GM06990 (cell line): ENCODE measurements at places on chromosomes 12 and 14.

DNA sequence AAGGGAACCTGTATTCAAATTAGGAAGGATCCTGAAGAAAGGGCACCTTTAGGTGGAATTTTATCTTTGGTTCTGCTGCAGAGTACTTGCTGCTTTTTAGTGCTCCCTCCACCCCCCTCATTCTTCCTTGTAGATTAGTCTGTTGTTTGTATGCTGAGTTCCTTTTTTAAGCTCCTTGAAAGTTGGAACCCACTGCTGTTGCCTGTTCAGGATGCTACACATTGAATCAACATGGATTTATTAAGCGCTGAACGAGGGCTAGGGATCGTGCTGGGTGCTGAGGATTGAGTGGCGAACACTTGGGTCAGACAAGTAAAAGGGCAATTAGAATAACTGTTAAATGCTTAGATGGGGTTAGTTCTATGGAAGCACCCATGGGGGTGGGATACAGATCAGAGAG, 884 bp upstream of the AMN1 start:
- no peak for DNase-seq

- DNase-seq, result no peak
These were observed 236.2 kb upstream of the FLRT2 start for GRCh38 chr14:85293612-85294234.

DNA sequence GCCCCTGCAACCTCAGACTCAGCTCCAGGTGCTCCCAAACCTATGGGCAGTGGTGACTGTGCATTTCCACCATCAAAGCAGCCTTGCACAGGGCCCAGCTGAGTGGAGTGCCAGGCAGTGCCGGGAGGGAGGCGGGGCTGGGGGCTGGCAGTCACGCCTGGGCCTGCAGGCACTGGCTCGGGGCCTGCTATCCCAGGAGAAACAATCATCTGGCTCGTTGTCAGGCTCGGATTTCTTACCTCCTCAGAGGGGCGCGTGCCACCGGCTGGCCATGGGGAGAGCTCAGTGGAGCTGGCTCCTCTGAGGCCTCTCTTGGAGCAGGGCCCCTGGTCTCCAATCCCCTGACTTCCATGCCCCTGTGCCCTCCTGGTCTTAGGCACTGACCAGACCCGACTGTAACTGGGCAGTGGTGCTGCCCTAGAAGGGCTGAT, 20.2 kb upstream of the PPP1R13B start:
- DNase-seq, result no peak

DNA sequence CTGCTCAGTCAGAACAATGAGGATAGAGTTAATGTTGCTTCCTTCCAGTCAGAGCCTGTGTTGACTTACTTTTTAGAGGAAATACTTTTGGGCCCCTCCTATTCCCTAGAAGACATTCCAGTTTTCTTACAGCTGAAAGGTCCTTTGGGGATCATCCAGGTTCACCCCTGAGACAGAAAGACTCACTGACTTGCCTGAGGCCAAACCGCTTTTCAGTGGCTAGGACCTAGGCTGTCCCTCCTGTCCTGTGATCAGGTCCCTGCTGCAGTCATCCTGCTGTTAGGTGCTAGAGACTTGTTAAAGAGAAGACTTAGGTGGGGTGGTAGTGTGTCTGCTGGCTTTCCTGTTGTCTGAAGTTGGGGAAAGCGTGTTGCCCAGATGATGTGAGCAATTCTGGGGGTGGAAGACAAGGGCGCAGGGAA, 39.6 kb downstream of the SUSD6 start:
- no peak for DNase-seq

DNA sequence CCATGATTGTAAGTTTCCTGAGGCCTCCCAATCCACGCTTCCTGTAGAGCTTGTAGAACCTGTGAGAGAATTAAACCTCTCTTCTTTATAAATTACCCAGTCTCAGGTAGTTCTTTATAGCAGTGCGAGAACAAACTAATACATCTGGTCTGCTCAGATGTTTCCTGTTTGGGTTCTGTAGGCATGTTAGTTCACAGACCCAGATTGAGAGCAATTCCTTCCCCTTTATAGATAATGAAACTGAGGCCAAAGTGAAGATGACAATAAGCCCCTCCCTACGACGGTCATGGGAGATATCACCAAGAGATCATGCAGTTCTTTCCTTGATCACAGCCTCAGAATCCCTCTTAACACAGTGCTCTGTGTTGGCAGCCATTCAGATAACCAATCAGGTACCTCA, 76.5 kb upstream of the CLMN start:
- DNase-seq, result no peak

DNA sequence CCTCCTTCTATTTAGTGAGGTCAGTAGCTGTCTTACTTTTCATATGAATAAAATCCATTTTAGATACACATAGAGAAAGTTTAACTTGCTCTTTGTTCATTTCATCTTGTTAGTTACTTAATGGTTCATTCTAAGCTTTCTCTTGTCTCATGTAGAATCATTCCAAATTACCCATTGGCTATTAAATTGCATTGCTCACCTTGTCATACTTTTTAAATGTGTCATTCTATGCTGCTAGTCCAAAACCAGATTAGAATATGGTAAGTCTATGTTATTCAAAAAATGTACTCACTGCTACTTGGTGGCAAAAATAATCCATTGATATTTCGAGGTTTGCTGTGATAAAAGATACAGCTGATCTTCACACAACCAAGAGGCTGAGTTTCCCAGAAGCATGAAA, 3.0 kb downstream of the C12orf50 start:
- no peak for DNase-seq

DNA sequence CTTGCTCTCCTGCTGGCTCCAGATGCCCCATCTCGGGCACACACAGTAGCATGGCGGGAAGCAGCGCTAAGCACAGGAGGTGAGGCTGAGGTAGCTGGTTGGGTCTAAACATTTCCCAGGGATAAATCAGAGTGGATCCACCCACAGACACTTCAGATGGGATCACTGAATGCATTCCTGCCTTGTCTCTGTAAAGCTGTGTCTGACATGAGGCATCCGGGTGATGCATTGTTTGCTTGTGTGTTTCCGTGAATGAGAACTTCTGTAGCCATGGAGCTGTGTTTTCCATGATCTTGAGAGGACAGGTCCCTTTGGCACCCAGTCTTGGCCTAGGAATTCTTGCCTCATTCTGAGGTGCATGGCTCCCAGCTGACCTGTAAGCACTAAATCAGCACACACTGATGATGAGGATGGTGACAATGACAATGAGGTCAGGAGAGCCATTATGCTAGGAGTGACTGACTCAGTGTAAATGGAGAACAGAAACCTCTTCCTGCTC, 6.7 kb upstream of the KRT75 start:
- DNase-seq, result no peak

DNA sequence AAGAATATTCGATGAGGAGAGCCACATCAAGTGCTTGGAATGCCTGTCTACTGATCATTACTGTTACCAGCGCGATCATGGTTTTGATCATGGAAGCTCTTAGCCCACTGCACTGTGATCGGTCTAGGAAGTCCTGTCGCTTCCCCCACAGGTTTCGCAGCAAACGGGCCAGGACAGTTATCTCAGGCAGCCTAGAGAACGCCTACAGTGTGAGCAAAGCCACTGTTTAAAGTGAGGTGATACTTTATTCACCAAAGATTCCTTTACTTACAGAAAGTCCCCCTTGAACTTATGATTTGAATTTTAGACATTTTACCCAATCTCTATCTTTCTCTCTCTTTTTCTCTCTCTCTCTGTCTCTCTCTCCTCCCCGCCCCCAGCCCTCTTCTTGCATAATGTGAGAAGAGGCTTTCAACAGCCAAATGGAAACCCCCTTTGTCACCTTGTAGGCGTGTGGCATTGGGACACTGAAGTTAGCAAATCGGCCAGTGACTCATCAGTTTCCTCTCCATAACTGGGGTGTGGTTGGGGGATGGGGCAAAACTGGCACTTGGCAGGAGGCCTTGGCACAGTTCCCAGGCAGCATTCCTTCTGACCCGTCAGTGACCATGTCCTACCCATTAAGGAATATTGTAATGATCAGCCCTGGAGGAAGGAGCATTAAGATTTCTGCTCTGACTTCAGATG, 214.8 kb downstream of the CHST11 start:
- peak; percentile 78 for DNase-seq

DNA sequence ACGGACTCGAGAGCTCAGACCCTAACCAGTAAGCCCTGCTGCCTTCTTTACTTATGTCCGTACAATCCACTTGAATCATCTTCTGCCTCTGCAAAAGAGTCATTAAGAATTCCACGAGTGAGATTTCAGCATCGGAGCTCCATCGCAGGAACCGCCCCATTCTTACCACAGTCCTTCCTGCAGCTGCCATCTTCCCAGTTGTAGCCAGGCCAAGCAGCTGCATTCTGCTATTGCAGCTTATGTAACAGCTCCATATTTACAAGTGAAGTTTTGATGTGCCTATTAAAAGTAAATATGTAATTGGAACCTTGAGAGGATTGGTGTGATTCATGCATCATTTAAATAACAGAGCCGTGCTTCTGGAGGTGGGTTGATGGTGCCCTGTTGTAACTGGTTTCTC, 157.4 kb downstream of the KICS2 start:
- no peak for DNase-seq

DNA sequence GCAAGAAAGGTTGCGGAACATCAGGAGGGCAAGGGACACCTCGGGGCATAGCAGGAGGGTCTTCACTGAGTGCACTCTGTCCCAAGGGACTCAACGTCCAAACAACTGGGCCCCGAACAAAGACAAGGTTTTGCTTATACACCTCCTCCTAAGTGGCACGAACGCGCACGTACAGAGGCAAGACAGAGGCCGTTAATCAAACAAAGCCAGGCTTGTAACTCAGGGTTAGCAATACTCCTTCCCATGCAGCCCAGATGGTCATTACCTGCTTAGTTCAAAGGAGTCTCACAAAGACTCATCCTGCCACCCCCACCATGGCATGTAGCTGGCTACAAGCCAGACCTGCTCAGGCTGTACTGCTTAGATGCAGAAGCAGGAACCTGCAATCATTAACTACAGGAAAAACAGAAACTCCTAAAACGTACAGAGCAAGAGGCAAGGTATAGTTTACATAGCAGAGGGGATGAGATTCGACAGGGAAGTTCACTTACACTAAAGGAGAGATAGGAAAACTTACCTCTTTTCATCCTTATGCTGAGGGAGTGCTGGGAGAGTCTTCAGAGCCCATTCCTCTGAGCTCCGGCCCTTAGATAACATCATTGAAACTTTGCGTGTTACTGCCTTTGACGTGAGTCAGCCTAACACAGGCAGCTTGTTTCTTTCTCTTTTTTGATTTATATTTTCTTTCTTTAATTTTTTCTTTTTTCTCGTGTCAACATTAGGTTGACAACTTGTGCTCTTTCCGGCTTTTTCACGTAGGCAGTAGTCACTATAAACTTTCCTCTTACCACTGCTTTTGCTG, 1319.1 kb downstream of the TMEM121 start:
- peak; percentile 49 for DNase-seq

GRCh38 chr12:43848226-43848507, 12.3 kb downstream of the TMEM117 start:
- DNase-seq, result no peak

DNA sequence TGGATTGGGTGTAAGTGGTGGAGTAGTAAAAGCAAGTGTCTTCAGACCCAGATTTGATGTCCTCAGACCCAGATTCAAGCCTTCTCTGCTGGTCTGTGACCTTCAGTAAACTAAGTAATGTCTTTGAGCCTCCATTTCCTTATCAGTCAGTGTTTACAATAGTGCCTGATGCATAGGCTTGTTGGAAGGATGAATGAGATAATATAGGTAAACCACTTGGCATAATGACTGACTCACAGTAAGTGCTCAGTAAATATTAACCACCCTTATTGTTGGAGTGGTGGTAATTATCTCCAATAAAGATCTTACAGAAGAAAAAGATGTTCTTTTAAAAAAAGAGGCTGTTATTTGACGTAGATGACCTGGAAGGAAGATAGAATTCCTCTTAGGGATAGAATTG, 86.2 kb downstream of the IGF1 start:
- no peak for DNase-seq

GRCh38 chr12:114006482-114007425, 40.6 kb upstream of the RBM19 start:
- no peak for DNase-seq

DNA sequence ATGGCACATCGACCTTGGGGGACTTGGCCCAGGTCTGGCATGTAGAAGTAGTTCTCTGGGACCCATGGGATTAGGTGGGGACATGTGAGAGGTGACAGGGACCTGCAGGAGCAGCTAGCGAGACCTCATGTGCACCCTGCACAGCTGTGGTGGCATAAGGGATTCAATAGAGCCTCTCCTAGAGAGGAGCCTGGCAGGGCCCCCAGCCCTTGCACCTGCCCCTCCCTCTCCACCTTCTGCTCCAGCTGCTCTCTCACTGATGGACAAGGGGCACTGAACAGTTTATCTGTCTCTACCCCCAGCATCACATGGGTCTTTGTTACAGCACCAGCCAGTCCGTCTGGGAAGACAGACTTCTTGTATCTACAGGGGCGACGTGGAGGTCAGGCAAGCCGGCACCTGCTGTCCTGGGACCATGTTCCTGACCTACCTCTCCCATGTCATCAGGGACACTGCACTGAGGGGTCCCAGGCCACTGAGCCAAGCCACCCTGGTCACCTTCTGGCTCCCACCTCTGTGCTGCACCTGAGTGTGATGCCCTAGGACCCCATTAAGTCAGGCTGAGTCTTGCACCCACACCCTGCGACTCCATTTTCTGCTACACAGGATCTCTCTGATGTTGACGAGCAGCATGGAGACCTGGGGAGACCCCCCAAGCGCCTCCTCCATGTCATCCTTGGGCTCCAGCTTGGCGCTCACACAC, 32.6 kb downstream of the DDX11 start:
- no peak for DNase-seq

DNA sequence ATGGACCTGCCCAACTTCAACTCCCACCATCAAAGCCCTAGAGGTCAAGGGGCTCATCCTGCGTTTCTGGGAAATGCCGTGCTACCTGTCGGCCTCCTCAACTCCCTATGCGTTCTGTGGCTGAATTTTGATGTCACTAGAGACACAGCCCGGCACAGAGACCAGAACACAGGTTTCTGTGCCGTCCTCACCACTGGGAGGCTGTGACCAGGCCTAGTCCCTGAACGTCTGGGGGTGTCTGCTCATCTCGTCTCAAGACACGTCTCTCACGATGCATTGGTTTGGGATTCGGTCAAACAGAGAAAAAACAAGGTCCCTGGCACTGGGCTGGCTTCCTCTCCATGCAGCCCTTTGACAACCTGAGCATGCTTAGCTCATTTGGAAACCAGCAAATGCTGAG, 33.5 kb downstream of the SLC15A4 start:
- peak; percentile 29 for DNase-seq
